ENCODE measurements at places on chromosomes 5 and 9. TPM values are rescaled to one million over a fixed set of nuclear protein-coding genes. Genes with fewer than 3 reads are reported as not detected.

DNA sequence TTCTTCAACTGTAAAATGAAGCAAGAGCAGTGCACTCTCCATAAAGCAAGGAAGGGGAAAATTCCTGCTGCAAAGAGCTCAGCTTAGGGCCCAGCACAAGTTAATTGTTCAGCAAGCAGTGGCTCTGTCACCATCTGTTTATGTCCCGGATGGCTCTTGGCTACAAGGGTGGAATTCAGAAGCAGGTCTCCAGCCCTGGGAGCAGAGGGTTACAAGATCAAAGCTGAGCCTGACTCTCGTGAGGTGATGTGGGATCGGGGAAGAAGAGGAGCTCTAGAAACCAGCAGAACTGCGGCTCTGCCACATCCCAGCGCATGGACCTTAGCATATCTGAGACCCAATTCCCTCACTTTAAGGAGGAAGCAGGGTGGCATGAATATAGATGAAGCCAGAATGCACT, 25.2 kb upstream of the OLFM1 start:
- DNase-seq: no peak

The SPATA31A3 gene
- not detected for total RNA-seq

The PKN3 gene
- 6.3 TPM for total RNA-seq

- no peak for DNase-seq
Observed at GRCh38 chr5:174159327-174160114, 114.0 kb downstream of the NSG2 start.

- DNase-seq: no peak
Observed at GRCh38 chr5:73042993-73043392, 77.4 kb upstream of the TMEM171 start.

- DNase-seq: no peak
Observed at GRCh38 chr5:180526269-180526668, 32.1 kb downstream of the CNOT6 start.

The AP3S1 gene
- total RNA-seq: 80.7 TPM

GRCh38 chr5:148740966-148741742, 85.3 kb upstream of the ADRB2 start:
- no peak for DNase-seq

The LHX6 gene
- total RNA-seq: 3.6 TPM

The CERCAM gene
- total RNA-seq: 15.7 TPM

- no peak for DNase-seq
Observed at GRCh38 chr5:146249801-146250200, 46.4 kb downstream of the RBM27 start.

Measured in adrenal gland (tissue), 19 donors.